ENCODE measurements at places on chromosomes 4 and X. TPM values are rescaled to one million over a fixed set of nuclear protein-coding genes. Genes with fewer than 3 reads are reported as not detected.

XAGE2 gene
- not detected for total RNA-seq

DMRTC1 gene
- total RNA-seq = not detected

ERVMER34-1 gene
- not detected for total RNA-seq

NDST3 gene
- not detected for total RNA-seq

MAGEA12 gene
- not detected for total RNA-seq

GPC4 gene
- total RNA-seq = 0.07 TPM

DAPP1 gene
- total RNA-seq = not detected

IL3RA gene
- 10.1 TPM for total RNA-seq

DCAF8L2 gene
- 0.07 TPM for total RNA-seq

RAB41 gene
- total RNA-seq = not detected

USP26 gene
- not detected for total RNA-seq

Data from thoracic aorta endothelial cell (primary cell).